ENCODE measurements at places on chromosomes 5 and 9.
A peak's percentile ranks its signal among the peaks of the same experiment; 100 is the strongest.

- no peak for DNase-seq
These were observed 58.7 kb upstream of the FCN1 start for GRCh38 chr9:134976403-134976802.

DNA sequence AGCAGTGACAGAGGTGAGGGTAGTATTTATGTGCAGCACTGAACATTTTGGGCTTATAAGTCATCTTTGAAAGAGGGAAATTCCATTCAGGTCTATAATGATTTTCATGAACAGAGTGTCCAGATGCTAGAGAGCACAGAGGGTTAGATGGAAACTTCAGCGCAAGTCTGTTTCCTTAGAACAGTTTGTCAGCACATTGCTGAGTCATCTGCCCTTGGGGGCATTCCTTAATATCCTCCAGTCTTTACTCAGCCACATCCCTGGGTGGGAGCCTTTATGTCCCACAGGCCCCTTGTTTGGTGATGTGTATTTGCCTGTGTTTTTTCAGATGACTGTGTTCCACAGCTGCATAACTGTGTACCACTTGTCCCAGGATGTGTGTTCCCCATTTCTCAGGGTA, 138.5 kb upstream of the S1PR3 start:
- no peak for DNase-seq

DNA sequence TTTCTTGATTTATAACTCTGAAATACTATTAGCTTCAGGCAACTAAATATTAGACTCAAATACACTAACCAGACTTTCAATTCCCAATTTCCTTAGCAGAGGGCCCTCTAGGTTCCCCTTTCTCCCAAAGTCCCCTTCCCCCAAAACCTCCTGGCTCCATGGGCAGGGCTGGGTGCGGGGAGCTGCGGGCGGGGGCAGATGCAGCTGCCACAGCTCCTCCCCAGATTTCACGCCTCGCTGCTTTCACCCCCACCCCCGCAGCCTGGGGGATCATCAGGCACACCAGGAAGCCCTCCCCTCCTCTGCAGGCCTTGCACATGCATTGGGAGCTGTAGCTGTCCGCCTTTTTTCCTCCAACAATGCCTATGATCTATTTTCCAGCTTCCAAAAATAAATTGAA, 82.8 kb upstream of the SPATA31C2 start:
- DNase-seq = no peak

- DNase-seq = no peak
These were observed 4.0 kb downstream of the GFI1B start for GRCh38 chr9:132982458-132982857.

DNA sequence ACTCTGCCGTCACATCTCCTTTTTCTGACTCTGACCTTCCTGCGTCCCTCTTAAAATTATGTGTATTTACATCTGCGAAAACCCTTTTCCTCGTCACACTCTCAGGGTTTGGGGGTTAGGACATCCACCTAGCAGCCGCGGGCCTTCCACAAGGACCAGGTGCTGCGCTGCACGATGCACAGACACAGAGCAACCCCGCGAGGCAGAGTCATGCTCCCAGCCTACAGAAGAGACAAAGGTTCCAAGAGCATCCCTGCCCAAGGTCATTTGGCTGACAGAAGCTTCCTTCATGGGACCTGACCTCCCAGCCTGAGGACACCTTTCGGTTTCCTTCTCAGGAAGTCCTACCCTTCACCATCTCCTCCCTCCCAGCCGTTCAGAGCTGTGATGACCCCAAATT, 118.6 kb upstream of the SARDH start:
- no peak for DNase-seq

- DNase-seq = no peak
These were observed 106.2 kb downstream of the ADAMTSL1 start for GRCh38 chr9:18580151-18580550.

- DNase-seq = peak; percentile 44
These were observed 3.8 kb downstream of the FOXD1 start for GRCh38 chr5:73444499-73445438.

DNA sequence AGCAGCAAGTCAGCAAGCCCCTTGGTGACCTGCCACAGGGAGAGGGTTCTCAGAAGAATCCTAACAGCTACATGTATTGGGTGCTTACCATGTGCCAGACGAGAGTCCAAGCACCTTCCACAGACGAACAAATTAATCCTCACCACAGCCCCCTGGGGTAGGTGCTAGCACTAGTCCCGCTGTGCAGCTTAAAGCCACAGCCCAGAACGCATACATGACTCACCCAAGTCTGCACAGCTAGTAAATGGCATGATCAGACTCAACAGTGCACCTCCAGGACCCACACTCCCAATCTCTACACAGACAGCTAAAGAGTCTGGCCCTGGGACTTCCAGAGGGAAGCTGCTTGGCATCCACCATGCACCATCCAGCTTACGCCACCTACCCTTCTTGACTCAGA, 111.5 kb downstream of the PAX5 start:
- DNase-seq = no peak

GRCh38 chr5:77846422-77847128, 70.4 kb upstream of the TBCA start:
- DNase-seq = no peak

DNA sequence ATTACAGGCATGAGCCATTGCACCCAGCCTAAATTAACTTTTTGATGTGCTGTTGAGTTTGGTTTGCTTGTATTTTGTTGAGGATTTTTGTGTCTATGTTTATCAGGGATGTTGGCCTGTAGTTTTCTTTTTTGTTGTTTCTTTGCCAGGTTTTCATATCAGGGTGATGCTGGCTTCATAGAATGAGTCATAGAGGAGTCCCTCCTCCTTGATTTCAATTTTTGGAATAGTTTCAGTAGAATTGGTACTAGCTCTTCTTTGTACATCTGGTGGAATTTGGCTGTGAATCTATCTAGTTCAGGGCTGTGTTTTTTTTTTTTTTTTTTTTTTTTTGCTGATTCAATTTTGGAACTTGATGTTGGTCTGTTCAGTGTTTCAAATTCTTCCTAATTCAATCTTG, 1164.3 kb upstream of the DMAC1 start:
- no peak for DNase-seq

DNA sequence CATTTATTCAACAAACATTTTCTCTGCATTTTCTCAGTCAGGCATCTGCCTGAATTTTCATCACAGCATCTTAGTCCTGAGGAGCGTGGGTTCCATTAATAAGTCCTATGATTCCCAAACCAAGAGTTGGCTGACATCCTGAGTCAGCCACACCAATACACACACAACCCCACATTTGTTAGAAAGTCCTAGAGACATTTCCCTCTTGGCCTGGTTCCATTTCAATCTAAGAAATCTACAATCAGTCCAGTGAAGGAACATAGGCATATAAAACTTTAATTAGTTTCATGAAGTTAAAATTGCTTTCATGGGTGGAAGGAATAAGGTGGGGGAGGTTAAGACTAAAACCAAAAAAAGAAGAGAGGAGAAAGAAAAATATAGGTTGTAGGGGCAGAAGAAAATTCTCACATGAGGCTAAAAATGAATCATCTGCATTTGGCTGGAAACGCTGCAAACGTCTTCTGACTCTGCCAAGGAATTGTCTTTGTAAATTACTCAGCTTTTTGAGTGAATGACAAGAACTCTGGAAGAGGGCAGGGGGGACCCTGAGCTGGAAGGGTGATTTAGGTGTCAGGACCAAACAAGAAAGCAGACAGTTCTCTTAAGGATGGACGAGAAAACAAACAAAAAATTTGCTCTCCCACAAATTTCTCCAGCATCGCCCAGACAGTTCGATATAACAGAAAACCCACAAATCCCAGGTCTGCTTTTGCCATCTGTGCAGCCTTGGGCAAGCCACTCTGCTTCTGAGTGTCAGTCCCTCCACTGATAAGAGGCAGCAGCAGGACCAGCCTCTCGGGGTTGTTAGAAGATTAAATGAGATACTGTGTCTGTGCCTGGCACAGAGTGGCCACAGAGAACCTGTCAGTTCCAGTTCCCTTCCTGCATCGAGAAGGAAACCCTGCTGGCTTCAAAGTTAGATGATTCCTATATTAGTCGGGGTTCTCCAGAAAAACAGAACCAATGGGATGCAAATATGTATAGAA, 289.7 kb downstream of the CDK5RAP2 start:
- no peak for DNase-seq

DNA sequence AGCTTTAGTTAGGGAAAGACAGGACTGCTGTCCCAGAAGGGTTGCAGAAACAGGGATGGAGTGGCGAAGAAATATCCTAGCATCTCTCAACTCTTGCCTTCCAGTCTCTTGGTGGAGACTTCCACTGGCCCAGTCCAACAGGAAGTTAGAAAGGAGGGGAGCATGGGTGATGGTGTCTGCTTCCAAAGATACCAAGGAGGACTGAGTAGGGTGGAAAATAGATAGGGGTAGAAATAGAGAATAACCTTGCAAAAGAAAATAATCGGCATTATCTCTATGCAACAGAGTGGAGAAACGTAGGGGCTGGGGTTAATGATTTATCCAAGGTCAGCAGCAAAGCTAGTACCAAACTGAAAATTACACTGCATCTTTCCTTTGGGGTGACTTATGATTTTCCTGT, 242.3 kb downstream of the PSAT1 start:
- DNase-seq = no peak

DNA sequence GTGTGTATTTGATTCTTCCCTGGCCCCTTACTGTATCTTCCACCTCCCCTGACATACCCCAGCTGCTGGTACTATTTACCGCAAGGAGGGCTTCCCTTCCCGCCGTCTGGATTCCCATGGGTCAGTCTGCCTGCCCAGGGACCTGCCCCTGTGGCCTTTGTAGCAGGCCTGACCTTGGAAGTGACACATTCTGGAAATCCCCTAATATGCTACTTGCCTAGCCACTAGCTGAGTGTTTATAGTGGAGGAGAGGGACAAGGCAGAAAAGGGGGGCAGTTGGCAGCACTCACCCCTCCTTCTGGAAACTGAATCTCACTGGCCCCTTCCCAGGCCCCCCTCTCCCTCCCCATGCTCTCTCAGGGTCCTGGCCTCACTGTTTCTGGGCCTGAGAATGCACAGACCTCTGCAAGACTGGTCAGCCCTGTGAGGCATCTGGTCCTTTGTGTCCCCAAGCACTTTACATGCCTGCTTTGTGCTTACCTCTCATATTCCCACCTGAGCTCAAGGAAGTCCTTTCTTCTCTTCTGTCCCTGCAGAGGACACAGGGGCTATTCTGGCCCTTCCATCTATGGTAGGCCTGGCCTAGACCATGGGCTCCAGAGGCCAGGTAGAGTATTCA, 8.2 kb upstream of the CCL21 start:
- no peak for DNase-seq

GRCh38 chr5:84791138-84791537, 406.5 kb upstream of the EDIL3 start:
- DNase-seq = no peak

DNA sequence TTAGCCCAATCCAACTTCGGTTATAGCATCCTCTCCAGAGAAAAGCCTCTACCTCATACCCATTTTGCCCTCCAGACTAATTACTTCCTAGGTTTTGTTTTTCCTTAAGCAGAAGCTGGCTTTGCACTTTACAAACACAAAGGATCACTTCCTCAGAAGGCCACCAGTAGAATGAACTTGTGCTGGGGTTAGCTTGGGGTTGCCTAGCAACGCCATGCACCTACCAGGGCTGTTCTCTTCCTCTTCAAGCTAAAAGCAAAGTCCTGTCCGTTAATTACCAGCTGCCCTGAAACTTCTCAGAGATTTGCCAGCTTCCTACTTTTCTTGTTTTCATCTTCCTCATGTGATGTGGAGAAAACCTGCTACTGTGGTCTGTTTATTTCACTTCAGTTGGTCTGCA, 132.0 kb upstream of the WWC1 start:
- DNase-seq = peak; percentile 92

- no peak for DNase-seq
These were observed 102.6 kb downstream of the PDE4D start for GRCh38 chr5:59790776-59791475.

GRCh38 chr5:133730866-133731265, 118.5 kb upstream of the FSTL4 start:
- DNase-seq = no peak

DNA sequence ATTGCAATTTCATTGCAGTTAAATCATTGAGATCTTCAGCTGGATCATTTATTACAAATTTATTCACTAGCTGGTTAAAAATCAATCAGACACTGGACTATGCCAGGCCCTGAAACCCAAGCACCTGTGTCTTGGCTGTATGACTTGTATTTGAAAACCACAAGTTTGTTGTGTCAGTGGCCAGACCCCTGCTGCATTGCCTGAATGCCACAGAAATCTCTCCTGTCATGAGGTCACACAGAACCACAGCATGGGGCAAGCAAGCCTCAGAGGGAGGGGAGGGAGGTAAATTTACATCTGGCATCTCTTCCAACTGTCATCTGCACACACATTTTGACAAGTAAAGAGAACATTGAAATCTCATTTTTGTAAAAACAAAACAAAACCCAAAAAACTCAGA, 90.0 kb downstream of the ARRDC3 start:
- no peak for DNase-seq

DNA sequence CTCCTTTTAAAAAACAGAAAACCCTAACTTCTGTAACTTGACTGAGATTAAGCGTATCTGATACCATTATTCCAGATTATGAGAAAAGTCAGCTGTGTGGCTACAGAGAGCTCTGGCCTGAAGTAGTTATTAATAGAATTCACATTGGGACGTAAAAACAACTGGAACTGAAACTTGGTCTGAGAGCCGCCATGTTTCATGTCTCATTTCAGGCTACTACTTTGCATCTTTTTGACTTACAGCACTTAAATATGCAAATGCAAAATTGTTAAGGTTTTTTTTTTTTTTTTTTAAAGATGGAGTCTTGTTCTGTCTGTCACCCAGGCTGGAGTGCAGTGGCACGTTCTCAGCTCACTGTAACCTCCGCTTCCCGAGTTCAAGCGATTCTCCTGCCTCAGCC, 25.2 kb downstream of the MAP3K1 start:
- no peak for DNase-seq

- no peak for DNase-seq
These were observed 35.4 kb downstream of the ARL15 start for GRCh38 chr5:54274944-54275343.

Data from NCI-H748 treated with DMSO at 0.1 percent for 48 hours (cell line).